ENCODE measurements at places on chromosomes 4 and X.

- DNase-seq: no peak
Measured at GRCh38 chr4:710116-710515, 4.5 kb downstream of the PCGF3 start.

DNA sequence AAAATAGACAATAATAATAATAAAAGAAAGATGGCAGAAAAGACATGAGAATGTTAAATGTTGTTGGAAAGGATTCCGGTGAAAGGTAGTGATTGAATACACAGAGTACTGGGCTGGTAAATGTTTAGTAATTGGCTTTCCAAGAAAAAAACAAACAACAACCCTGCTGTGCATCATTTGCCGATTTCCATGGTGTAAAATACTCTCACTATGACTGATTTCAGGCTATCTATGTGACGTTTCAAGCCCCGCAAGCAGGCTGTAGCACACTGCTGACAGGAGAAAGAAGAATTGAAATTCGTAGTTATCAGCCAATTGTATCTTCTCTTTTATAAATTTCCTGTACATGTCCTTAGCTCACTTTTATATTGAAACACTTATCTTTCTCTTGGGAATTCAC lies 13.6 kb upstream of the SEPTIN6 start:
- DNase-seq: no peak

DNA sequence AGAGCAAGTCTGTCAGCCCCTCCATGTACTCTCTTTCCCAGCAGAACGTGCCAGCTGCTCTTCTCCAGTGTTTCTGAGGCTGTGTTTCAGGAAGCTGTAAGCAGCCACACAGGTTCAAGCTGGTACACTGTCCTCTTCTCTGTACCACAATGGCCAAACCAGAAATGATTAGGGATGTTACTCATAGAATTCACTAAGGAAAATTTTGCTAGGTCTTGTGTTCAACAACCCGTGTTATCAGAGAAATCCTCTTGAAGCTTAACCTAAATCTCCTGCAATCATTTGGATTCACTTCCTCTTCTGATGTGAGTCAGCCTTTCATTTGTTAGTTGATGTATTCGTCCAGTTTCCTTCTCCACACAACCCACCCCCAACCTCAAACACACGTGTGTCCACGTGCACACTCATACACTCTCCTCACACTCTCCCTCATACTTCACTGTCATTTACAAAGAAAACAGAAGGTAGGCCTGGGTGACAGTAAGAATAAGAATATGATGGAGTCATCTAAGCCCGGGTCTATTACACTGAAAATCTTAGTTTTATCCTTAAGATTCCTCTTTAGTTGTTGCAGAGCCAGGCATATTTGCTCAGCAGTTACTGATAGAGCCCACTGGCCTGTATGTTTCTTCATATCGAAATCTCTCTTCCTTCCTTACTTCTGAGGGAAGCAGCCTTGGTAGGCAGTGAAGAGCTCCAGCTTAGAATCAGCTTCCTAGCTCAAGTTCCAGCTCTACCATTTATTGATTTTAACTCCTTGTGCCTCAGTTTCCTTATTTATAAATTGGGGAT lies 63.4 kb downstream of the DCUN1D4 start:
- DNase-seq: no peak

DNA sequence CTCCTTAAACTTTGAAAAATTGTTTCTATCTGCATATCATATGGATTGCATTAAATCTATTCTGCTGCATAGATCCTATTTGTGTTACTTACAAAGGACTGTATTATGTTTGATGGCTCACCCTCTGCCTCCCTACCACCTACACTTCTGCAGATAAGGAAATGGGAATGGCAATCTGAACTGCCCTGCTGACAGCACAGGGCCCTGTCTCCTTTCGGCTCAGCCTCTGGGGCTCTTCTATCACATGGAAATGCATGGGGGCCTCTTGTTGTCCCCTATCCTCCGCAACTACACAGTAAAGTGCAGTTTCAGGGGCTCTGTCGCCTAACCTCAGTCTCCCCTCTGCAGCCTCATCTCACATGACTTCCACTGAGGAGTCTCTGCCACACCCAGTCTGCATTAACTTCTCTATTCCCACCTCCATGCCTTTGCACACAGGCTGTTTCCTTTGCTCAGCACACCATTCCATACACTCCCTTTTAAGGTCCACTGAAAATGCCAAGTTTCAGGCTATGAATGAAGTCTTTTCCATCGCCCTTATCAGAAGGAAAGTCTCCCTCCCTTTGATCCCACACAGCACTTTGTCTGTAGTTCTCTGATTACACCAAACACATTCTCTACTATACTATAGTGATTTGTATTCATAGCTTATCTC lies 12.5 kb downstream of the RELL1 start:
- DNase-seq: no peak

DNA sequence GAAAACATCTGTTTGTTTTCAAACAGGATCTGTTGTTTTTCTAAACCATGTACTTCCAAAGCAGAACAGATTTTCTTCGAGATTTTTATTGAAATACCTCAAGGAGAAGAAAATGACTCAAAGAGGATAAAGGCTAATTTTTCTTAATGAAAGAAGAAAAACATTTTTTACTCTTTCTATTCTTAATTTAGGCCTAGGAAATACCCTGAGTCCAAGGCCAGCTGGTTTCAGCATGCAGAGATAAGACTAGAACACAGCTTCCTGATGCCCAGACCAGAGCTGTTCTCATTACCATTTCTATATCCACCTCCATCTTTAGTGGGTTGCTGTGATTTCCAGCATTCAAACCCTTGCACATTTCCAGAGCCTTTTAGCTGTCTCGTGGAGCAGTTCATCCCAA lies 18.3 kb downstream of the GAB1 start:
- DNase-seq: no peak

DNA sequence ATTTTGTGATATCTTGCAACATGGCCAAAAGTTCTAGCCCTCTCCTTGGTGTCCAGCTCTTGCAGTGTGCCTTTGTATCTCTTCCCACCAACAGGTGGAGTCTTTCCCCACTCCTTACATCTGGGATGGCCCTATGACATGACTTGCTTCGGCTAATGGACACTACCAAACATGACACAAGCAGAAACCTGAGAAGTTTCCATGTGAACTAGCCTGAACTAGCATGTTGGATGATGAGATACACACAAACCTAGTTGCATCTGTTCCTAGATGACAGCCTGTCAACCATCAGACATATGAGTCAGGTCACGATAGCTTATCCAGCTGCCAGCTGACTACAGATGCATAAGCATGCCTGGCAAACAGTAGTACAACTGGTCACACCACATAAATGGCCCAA lies 207.5 kb upstream of the FTHL17 start:
- no peak for DNase-seq

DNA sequence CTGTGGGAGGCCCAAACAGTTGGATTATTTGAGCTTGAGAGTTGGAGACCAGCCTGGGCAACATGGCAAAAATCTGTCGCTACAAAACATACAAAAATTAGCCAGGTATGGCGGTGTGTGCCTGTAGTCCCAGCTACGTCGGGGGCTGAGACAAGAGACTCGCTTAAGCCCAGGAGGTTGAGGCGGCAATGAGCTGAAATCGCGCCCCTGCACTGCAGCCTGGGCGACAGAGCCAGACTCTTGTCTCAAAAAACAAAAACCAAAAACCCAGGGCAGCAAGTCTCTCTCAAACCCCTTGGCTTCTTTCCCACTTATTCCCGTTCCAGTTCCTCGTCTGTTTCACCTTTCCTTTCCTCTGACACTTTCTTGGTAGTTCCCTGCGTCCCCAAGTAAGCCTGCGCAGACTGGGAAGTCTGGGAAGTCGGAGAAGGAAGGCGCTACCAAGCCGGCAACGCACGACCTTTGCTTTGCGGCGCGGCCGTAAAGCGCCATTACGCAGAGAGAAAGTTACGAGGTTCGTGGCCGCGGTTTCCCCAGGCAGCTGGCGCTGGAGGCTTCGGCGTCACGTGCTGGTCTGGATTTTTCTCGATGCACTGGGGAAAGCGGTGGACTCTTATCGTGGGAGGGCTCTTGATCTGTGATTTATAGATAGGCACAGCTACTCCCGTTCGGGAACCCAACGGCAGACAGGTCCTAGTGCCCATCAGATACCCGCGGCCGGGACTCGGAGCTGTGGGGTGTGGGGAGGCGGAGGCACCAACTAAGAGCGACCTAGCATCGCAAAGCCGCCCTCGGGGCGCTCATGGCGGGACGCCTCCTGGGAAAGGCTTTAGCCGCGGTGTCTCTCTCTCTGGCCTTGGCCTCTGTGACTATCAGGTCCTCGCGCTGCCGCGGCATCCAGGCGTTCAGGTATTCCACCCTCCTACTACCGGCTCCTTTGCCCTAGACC lies at the start of gene NUDT9:
Gene NUDT9 (plus strand): TSS at position 470 of the 949 bp plus-strand sequence. CDS start 333 bp downstream, at position 803.
- peak; percentile 78 for DNase-seq

DNA sequence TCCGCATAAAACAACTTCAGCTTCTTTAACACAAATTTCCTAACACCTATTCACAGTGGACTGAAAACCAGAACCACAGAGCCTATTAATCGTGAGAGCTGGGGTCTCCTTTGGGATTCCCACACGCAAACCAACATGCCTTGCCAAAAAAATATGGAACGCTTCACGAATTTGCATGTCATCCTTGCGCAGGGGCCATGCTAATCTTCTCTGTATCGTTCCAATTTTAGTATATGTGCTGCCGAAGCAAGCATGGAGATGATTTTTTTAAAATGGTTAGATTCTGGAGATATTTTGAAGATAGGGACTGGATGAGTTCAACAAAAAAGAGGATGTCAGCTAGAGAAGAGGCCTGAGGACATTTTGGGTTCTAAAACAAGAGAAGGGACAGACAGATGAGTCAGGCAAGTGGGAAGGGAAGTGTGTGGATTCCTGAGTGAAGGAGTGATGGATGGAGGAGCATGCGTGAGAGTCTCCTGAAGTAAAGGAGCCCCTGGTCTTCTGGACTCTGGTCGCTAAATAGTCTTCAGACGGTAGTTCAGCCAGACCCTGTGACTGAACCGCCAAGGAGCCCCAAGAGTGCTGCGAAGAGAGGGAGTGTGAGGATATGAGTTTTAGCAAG lies 9.5 kb upstream of the GATA1 start:
- DNase-seq: no peak

DNA sequence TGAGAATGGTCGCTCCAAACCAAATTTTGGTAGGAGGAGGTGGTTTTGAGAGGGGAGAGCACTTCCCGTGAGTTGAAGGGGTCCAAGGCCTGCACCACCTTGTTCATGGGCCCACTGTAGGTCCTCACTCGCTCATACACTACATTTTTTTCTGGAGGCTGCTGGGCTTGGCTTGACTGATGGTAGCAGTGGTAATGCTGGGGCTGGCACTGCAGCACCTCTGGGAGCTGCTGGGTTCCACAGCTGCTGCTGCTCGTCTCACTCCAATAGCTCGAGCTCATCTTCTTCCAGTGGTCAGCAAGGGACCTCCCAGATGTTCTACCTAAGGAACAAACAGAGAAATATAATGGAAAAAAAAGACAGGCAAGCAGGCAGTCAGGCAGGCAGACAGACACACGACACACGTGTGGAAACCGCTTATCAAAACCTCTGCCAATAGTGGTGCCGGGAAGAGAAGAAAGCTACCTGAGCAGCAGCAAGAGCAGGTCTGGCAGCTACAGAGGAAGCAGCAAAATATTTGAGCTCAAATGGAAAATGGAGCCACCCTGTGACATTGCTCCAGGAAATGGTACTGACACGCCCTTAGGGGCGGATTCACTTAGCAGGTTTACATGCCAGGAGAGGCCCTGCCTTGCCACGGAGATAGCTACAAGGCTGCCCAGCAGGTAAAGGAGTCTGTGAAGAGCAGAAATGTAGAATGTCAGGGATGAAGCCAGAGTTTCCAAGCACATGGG lies at the start of gene POF1B:
Gene POF1B (minus strand): TSS at position 492 of the 734 bp plus-strand sequence. CDS start 211 bp downstream, at position 281.
- no peak for DNase-seq

DNA sequence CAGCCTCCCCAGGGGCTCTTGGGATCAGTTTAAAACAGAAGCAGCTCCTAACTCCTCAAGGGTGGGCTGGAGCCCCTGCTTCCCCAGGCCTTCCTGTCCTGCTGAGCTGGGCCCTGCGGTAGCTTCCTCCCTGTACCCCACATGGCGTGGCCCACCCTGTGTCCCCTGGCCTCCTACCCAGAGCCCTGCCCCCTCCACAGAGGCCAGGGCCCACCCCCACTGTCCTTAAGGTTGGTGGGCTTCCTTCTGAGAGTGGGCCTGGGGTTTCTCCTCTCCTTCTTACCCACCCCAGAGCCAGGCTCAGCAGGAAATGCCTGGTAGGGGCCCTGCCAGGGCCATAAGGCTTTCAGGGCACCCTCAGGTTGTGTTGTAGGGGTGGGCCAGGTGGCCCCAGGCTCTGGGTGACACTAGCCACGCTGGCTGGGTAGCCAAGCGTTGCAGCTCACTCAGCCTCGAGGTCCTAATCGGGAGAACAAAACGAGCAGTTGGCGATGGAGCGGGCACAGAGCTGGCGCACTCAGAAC lies 11.6 kb downstream of the SH3BP2 start:
- no peak for DNase-seq

DNA sequence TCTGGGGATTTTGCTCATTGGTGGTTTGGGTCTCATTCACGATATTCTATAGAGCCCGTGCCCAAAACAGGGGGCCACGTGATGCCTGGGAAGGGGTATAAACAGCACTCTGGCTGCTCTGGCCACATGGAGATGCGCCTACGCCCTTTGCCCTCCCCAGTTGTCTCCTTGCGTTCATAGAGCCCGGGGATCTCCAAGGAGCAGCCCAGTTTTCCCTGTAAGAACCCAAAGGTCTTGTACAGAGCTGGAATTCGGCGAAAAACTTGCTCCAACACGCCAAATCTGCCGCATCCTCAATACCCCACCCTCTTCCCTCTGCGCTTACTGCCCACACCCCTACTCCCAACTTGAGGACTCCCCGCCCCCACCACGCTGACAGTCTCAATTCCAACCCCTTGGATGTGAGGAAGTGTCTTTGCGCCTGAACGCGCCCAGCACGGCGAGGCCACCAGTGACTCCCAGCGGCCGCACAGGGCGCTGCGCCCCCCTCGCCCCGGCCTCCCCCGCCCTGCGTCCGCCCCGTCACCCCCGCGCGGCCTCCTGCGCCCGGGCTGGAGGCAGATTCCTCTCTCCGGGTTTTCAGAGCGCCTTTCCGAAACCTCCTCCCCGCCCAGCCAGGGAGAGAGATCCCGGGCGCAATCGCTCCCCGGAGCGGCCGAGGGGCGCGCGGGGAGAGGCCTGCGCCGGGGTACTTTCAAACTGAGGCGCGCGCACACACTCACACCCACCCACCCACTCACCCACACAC lies at the start of gene NHS:
Gene NHS (plus strand): TSS at position 582 of the 748 bp plus-strand sequence. CDS start 558 bp downstream, outside the sequence.
- DNase-seq: no peak

- no peak for DNase-seq
Measured at GRCh38 chrX:50002067-50002714, 79.8 kb downstream of the CLCN5 start.

GRCh38 chr4:337932-338758 lies 531 bp downstream of the ZNF141 start:
- DNase-seq: peak; percentile 24

- no peak for DNase-seq
Measured at GRCh38 chrX:118464501-118464900, 31.1 kb upstream of the DOCK11 start.

- DNase-seq: no peak
Measured at GRCh38 chr4:127632420-127633403, at the start of gene INTU. Gene INTU (plus strand): TSS chr4:127632957. CDS start chr4:127633035, 78 bp downstream.

DNA sequence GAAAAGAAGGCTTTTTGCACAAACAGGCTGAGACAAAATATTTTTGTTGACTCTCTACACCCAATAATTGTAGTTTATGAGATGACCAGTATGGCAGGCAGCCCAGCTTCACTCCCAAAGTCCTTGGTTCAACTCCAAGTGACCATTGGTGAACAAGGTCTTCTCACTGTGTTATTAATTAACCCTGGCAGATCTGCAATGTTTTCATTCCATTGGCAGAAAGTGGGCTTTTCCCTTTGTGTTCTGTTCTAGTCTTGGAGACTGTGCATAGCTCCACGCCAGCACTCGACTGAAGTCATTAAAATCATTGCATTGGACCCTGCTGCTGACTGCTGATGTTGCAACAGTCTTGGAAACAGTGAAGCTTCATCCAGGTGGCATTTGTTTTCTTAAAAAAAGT lies 277.3 kb upstream of the HAND2 start:
- DNase-seq: no peak

- DNase-seq: no peak
Measured at GRCh38 chr4:176817204-176817603, 24.5 kb upstream of the VEGFC start.
